ENCODE measurements at places on chromosomes 13 and 19. TPM values are rescaled to one million over a fixed set of nuclear protein-coding genes. Genes with fewer than 3 reads are reported as not detected.

Gene RFPL4A
- not detected for total RNA-seq

Gene TNNI3
- not detected for total RNA-seq

Gene IZUMO2
- total RNA-seq: not detected

Gene HIF3A
- total RNA-seq: not detected

Gene ZNF177
- total RNA-seq: 0.41 TPM

- no peak for DNase-seq
Observed at GRCh38 chr19:17457616-17458015, 3.1 kb downstream of the NXNL1 start.

DNA sequence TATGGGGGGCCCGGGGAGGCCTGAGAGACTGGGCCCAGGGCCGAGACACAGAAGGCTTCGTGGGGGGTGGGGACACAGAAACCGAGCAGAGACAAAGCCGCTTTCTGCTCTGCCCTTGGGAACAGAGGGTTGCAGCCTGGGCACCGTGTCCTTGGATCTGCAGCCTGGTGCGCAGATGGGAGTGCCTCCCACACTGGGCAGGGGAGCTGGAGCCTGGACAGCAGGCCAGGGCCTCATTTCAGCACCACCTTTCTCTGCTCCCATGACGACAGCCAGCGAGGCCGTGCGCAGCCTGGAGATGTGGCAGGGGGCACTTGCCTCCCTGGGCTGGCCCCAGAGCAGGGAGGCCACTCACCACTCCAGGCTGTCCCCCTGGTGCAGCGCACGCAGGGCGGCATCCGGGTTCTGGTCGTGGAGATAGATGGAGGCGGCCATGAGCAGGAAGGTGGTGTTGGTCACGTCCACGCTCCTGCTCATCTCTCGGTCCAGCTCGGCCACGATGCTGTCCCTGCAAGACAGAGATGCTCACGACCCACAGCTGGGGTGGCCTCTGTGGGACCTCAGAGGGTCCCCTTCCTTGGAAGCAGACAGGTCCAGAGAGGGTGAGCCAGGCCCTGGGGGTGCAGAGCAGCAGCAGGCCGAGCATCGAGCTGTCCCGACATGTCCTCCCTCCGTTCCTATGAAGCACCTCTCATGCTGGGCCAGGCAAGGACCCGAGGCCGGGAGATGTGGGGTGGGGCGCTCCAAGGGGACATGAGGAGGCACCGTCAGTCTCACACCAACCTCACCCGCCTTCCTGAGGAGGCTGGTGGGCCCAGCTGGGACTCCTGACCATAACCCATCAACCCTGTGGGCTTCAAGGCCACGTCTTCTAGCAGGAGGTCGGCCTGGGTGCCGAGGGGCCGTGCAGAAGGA, 10.9 kb upstream of the CERS1 start:
- no peak for DNase-seq

- DNase-seq: no peak
Observed at GRCh38 chr13:62525652-62526051, 1110.0 kb upstream of the PCDH20 start.

DNA sequence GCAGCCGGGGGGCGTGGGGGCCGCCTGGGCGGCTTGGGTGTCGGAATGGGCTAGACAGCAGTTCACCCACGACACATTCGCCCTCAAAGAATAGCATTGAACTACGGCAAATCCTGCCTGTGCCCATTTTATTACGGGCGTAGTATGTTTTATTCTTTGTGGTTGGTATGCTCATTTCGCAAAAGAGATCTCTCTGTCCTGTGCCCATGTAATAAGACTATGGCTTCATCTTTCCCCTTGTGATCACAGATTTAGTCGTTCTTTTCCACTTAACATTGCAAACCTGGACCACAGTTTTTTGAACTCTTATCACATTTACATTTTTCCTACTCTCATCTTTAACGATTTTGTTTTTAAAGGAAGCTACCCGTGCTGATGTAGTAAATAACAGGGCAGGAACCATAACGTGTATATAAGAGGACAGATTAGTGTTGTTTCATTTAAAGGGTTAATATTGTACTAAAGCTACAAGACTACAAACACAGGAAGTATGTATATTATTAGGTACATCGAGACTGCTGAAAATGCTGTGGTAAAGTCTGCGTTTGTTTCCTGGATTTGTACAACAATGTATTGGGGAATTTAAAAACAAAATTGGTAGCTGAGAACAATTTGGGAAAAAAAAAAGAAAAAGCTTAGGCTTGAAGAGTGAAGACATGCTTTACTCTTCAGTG, 3.2 kb upstream of the MYCBP2 start:
- no peak for DNase-seq

DNA sequence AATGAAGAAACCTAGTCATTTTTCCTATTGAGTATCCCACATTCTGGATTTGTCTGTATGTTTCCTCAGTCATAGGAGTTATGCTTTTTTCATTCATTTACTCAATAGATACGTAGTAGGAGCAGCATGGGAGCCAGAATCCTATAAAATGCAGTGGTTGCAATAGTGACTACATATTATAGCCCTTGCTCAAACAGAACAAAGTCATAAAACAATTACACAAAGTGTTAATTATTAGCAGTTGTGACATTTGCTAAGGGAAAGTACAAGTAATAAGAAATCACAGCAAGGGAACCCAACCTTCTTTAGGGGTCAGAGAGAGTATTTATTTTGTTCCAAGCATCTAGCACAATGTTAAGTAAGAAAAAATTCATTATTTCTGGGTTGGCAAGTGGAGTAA, 27.7 kb upstream of the POU4F1 start:
- no peak for DNase-seq
